Breast epithelium (tissue), 4 donors: ENCODE measurements at places on chromosomes 13 and 19. TPM values are rescaled to one million over a fixed set of nuclear protein-coding genes. Genes with fewer than 3 reads are reported as not detected.

DNA sequence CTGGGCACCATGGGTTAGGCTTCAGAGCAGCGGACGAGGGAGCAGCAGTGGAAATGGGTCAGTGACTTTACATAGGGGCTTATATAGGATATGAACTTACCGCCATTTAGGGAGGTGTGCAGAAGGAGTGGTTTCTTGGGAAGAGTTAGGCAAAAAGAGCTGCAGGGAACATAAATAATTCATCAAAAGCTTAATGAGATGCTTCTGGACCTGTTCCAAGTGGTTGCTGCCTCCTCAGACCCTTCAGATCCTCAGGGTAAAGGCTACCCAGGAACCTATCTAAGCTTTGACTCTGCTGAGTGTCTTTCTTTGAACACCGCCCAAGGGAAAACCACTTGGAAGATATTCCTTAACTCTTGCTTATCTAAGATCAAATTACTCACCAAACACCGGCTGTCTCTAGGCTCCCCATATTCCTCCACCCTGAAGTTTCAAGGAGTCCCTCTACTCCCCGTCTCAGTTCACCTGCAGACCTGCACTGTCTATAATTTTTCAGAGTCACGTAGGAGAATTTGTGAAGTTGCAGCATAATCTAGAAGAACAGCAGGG is at the start of gene IGFL4:
Gene IGFL4 (minus strand): TSS at position 51 of the 549 bp plus-strand sequence. CDS start 40 bp downstream, at position 11.
- H3K4me3 ChIP-seq, result no peak within 1 kb of the TSS
- H3K4me1 ChIP-seq, result no peaks in the 10 kb centered on the region
- no peaks in the 10 kb centered on the region for H3K36me3 ChIP-seq
- DNase-seq, result no peak
- no peaks in the 10 kb centered on the region for H3K27me3 ChIP-seq

DNA sequence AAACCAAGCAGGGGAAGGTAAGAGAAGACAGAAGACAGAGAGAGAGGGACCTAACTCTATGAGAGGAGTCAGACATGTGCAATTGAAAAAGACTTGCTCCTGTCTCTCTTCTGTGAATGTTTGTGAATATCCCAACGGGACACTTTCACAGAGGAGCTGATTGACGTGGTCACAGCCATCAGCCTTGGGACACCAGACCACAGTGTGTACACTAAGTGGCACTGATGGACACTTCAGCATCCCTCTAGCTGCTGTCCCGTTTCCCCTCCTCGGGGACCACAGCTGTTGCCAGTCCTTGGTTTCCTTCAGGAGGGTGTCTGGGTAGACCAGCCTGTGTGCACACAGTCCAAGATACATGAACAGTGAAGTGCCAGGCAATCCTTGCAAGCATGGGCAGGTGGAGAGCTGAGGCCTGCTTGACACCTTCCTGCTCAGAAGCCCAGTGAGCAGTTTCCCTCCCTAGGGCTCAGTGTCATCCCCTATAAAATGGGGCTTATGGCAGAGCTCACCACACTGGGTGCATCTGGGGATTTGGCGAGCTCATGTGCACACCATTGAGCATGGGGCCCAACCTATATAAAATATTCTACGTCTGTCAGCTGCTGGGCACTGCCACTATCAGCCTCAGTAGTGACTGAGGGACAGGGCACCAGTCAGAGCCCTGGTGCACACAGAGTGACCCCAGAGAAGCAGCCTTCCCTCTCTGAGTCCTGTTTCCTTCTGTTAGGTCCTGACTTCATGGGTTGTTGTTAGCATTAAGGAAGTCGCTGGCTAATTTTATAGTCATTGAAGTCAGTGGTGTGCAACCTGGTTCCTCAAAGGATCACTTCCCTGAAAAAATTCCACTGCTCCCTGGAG is 4.3 kb upstream of the USF2 start:
- peak; percentile 15 for DNase-seq
- no peaks in the 10 kb centered on the region for H3K27me3 ChIP-seq
- H3K27ac ChIP-seq, result peak overlapping the region; percentile 95
- H3K36me3 ChIP-seq, result no peaks in the 10 kb centered on the region

- no peak overlapping the region for H3K4me3 ChIP-seq
- no peaks in the 10 kb centered on the region for H3K36me3 ChIP-seq
- no peaks in the 10 kb centered on the region for H3K27me3 ChIP-seq
- H3K4me1 ChIP-seq, result no peaks in the 10 kb centered on the region
Measured at GRCh38 chr19:49408816-49409440, 14.3 kb downstream of the PTH2 start.

DNA sequence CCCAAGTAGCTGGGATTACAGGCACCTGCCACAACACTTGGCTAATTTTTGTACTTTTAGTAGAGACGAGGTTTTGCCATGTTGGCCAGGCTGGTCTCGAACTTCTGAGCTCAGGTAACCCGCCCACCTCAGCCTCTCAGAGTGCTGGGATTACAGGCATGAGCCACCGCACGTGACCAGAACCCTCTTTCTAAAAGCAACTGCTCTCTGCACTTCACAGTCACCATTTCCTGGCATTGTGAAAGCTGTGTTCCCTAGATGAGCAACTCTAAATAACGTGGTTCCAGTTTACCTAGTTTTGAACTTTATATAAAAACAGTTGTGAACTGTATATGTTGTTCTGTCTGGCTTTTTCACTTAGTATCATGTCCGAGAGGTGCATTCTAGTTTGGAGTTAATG is 152.9 kb downstream of the SIPA1L3 start:
- H3K36me3 ChIP-seq, result no peaks in the 10 kb centered on the region
- no peak overlapping the region for H3K4me3 ChIP-seq
- peaks cover 11% of the 10 kb centered on the region for H3K4me1 ChIP-seq
- no peaks in the 10 kb centered on the region for H3K27me3 ChIP-seq
- no peak overlapping the region for H3K27ac ChIP-seq

GRCh38 chr19:15072930-15073647 is 8.9 kb upstream of the OR1I1 start:
- no peaks in the 10 kb centered on the region for H3K4me1 ChIP-seq
- no peak overlapping the region for H3K27ac ChIP-seq
- H3K4me3 ChIP-seq, result no peak overlapping the region
- H3K27me3 ChIP-seq, result no peaks in the 10 kb centered on the region
- no peaks in the 10 kb centered on the region for H3K36me3 ChIP-seq

The RCBTB1 gene
- 13.8 TPM for total RNA-seq

The SYDE1 gene
- 22.9 TPM for total RNA-seq

The CDX2 gene
- not detected for total RNA-seq
